Stimulated activated CD8-positive, alpha-beta memory T cell treated with anti-CD3 and anti-CD28 coated beads, Interleukin-2, amount 100 ng/mL, for 48 hours (primary cell): ENCODE measurements at places on chromosomes 7 and 10.

- DNase-seq: no peak
These were observed 179.3 kb upstream of the FZD8 start for GRCh38 chr10:35821339-35821911.

GRCh38 chr10:7233259-7233991, 177.4 kb downstream of the SFMBT2 start:
- no peak for DNase-seq

DNA sequence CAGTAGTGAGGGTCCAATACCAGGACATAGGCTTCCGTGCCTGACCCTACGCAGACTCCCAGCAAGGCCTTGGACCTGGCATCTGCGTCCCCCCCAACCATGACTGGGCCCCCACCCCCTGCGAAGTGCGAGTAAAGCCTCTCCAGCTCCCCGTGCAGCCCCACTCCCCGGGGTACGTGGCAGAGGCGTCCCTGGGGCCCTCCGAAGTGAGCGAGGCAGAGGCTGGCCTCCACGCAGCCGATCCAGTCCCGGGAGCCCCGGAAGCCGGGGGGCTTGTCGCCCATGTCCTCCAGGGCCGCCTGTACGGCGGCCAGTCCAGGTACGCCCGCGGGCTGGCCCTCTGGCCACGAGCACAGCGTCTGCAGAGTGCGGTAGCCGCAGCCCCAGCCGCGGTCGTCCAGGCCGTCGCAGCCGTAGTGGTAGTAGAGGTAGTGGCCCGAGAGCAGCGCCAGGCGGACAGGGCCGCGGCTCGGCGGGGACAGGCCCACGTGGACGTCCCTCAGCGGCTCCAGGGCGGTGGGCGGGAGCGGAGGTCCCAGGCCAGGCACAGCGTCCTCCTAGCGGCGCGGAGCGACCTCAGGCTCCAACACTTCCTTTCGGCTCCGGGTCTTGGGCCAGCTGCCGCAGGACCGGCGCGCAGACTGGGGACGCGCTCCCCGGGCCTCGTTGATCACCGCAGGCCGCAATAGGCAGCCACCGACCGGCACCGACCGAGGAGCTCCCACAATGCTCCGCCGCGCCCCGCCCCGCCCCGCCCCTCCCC, at the start of gene UFSP1:
UFSP1 (minus strand) TSS at position 728 of the 763 bp plus-strand sequence; CDS start at position 284, 444 bp downstream.
- DNase-seq: no peak

DNA sequence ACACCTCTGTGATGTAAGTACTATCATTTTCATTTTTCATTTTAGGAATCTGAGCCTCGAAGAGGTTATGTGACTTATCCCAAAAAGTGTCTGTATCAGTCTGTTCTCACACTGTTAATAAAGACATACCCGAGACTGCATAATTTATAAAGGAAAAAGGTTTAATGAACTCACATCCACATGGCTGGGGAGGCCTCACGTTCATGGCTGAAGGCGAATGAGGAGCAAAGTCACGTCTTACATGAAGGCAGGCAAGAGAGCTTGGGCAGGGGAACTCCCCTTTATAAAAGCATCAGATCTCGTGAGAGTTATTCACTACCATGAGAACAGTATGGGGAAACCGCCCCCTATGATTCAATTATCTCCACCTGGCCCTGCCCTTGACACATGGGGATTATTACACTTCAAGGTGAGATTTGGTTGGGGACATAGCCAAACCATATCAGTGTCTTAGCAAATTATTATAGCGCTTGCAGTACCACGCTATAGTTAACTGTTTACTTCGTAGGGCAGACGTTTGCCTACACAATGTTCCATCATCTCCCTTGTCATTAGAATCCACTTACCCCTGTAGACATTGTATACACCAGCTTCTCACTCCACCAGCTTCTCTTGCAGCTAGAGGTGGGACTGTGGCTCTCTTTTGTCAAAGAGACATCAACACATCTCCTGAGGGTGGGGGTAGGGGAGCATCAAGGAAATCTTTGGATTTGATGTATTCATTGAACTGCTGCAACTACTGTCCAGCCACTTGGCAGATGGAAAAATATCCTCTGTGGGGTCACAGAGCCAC, 15.4 kb upstream of the NMT2 start:
- DNase-seq: no peak

DNA sequence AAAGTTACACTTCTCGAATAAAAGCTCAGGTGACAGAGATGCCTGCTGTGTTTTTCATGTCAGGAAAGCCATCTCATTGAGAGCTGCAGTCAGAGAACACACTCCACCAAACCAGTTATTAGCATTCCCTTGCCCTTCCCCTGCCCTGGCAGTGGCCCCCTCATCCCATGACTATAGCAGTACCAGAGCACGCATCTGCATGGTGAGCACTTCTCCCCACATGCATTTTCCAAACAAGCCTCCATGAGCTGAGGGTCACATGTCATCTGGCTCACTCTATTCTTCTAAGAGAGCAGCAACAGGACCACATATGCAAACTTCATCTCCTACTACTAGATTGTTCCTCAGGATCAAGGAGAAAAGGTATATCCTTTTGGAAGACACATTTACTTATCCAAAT, 42.4 kb upstream of the FGL2 start:
- DNase-seq: no peak

GRCh38 chr7:115267503-115267902, 345.6 kb downstream of the MDFIC start:
- no peak for DNase-seq
